ENCODE measurements at places on chromosomes 3 and 15.

DNA sequence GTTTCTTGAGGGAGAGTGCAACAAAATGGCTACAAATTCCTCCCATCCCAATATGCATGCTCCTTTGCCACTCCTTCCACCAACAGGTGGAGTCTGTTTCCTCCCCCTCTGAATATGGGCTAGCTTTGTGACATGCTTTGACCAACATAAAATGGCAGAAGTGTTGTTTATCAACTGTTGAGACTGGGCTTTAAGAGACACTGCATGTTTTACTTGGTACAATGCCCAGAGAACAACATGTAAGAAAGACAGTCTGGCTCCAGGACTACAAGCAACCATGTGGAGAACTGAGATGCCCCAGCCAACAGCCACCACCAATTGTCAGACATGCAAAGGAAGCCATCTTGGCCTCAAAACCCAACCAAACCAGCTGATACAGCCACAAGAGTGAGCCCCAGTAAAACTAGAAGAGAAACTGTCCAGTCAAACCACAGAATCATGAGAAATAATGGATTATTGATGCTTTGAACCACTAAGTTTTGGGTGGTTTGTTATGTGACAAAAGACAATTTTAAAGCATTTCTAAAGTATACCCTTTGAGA is 40.5 kb downstream of the NUDT16 start:
- DNase-seq = no peak

DNA sequence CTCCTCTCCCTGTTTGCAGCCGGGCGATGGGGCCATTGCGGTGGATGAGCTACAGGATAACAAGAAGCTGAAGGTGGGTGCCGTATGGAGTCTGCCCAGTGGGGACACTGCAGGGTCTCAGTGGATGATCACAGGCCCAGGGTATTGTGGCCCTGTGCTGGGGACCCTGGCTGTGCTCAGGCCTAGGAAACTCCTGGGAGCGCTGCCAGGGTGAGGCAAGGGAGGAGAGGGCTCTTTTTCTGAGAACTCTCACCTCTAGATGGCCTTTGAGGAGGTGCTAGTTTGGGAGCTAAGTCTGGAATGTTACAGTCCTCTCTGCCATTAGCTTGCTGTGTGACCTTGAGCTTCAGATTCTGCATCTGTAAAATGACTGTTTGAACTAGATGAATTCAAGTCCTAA is 16.4 kb downstream of the SLC24A1 start:
- no peak for DNase-seq

GRCh38 chr15:69082021-69082502 is 67.6 kb downstream of the NOX5 start:
- DNase-seq = no peak

DNA sequence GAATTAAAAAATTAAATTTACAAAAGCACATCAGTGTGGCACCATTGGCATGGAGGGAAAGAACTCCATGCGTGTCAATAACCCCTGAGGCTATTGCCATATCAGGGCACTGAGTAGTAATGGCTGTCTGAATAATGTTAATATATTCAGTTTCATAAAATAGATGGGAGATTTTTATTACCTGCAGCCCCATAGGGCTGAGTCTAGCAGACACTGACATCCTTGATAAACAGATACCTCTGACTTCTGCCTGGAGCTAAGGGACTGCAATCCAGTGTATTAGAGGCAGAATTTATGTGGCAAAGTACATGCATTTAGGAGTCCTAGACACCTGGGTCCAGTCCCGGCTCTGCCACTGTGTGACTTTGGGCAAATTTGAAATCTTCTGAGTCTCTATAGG is 38.8 kb upstream of the SV2B start:
- DNase-seq = no peak

DNA sequence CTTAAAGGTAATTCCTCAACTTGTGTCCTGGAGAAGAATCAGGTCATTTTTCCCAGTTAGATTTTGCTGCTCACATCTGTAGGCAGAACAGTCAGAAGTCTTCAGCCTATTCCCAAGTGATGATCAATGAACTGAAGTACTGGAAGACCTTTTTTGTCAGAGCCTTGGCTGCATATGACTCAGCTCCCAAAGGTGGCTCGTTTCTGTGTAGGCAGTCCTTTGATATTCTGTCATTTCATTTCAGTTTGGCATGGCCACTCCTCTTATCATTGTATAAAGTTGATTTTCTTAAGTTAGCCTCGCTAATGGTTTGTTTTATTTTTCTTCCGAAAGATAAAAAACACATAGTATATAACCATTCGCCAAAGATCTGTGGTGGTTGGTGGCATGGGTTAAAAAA is 90.7 kb downstream of the KLHL25 start:
- no peak for DNase-seq

DNA sequence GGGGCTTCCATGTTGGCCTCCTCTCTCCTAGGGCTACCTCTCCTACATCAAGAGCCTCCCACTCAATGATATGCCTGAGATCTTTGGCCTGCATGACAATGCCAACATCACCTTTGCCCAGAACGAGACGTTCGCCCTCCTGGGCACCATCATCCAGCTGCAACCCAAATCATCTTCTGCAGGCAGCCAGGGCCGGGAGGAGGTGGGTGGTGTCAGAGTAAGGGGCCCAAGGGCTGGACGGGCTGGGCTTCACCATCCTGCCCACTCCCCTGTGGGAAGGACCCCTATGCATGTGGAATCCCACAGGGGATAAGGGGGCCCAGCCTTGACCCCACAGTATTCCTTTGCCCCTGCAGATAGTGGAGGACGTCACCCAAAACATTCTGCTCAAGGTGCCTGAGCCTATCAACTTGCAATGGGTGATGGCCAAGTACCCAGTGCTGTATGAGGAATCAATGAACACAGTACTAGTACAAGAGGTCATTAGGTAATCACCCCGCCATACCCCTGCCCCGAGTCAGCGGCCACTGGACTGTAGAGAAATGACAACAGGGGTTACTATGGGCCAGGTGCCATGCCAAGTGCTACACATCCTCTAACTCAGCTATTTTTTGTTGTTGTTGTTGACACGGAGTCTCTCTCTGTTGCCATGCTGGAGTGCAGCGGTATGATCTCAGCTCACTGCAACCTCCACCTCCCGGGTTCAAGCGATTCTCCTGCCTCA is 47.1 kb downstream of the SEMA3G start:
- no peak for DNase-seq

- DNase-seq = no peak
Measured at GRCh38 chr15:40046721-40047414, 7.9 kb upstream of the SRP14 start.
